ENCODE measurements at places on chromosomes 12 and 14.

DNA sequence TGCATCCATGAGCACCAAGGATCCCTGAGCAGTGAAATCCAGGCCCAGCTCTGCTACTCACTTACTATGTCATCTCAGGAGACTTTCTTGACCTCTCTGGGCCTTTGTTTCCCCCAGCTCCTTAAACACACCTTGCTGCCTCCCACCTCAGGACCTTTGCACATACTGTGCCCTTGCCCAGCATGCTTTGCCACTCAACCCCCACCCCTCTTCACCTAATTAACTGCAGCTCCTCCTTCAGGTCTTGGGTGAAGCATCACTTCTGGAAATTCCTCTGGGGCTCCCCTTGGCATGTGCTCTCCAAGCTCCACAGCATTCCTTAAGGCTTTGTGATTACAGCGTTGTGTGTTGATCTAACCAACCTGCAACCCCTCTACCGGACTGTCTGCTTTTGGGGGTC, 15.9 kb downstream of the WSCD2 start:
- no peak for DNase-seq

GRCh38 chr12:71954861-71955260, 16.2 kb downstream of the TPH2 start:
- DNase-seq: no peak

- no peak for DNase-seq
Measured at GRCh38 chr14:53701108-53701875, 255.3 kb downstream of the BMP4 start.

DNA sequence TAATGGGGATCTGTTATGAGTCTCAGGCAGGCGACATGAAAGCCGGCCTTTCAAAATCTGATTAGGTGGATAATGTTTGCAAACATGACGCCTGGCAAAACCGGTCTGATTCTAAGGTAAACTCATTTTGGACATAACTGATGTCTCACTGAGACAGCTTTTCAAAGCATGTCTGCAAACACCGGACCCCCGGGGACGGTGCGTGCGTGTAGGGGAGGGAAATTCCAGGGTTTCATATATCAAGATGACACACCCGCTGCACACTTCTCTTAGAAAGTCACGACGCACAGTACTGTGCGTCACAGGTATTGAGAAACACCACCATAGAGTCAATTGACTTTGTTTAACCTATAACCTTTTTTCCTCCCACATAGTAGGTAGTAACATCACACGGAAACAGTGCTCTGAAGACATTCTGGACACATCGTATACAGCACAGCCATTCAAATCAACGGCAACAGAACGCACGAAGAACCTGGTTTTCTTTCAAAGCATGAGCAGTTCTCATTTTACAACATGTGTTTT, 43.9 kb upstream of the TESC start:
- no peak for DNase-seq

GRCh38 chr14:67665868-67666267, 8.6 kb downstream of the VTI1B start:
- DNase-seq: no peak

DNA sequence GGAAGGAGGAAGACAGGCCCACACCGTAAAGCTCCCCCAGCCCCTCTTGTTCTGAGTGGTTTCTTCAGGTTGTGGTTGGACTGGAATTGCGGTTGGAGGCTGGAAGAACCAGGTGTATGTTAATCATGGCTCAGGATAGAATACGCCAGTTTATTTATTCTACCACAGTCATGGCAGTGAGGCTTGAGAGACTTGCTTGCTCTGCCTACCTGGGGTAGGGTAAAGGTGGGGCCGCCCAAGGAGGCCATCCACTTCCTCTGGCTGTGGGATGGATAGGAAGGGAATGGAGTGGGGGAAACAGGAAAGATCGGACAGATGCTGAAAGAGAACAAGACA, 8.1 kb downstream of the SHMT2 start:
- DNase-seq: no peak

DNA sequence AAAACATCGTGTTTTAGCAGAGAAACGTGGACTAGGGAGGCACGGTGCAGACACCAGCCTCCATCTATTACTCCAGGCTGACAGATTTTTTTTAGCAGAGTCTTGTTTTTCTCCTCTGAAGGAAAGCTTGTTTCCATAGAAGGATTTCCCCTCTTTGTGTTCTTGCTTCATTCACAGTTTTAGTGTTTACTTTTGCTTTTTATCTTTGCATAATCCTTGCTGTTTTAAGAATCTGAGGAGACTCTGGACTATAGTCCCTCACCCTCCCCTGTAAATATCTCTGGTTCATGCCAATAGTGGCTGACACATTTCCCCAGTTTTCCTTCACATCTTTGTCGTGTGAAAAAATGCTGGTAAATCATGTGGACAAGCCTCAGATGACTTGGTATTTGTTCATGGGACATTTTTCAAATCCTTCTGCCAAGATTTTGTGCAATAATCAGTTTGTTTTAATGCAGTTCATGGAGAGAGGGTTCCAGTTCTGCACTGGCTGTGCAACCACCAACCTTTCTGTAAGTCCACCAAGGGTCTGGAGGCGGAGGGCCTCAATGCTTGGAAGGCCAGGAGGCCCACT, 39.9 kb upstream of the TMCC3 start:
- no peak for DNase-seq

GRCh38 chr12:104784592-104784991, 173.5 kb downstream of the SLC41A2 start:
- DNase-seq: no peak

DNA sequence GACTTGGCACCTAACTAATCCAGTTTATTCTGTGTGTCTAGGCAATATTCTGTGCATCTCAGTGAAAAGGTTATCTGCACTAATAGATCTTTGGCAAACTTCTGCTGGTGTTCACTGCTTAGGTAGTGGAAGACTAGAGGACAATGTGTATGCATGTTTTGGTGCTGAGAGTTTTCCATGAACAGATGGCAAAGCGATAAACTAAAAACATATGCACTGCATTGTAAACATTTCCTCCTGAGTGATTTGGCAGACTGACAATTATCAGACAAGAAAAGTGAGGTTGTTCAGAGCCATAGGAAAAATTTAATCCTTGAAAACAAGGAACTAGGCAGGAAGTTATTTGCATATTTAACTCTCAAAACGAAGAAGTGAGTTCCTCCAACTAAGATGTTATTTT, 400.4 kb downstream of the ATP23 start:
- DNase-seq: no peak

DNA sequence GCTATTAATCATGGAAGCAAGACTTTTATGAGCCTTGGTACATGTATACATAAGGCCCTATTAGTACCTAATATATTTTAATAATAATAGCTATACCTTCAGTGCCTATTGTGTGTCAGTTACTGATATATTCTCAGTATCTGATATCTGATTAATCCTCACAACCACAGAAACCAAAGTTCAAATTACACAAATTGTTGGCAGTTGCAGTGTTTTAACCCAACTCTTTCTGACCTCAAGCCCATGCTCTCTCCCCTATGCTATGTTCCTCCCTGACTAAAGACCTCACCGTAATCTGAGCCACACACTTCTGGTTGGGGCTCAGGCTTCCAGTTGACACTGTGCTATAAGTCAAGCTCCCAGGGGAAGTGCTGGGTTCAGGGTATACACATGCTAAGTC, 214.4 kb downstream of the SPTSSA start:
- DNase-seq: no peak

- DNase-seq: no peak
Measured at GRCh38 chr12:119679081-119679480, 11.1 kb downstream of the PRKAB1 start.

DNA sequence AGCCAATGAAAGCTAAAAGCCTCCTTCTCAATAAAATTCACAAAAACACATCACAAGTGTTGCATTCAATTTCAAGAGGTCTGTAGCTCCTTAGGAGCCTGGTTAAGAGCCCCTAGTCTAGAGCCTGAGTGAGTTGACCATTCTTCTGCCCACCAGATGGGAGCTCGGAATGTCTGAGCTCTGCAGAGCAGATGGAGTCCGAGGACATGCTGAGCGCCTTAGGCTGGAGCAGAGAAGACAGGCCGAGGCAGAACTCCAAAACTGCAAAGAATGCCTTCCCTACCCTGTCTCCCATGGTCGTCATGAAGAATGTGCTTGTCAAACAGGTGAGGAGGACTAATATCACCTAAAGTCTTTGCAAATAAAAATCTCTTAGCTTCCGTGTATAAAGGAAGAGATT, 11.6 kb downstream of the CIPC start:
- no peak for DNase-seq

DNA sequence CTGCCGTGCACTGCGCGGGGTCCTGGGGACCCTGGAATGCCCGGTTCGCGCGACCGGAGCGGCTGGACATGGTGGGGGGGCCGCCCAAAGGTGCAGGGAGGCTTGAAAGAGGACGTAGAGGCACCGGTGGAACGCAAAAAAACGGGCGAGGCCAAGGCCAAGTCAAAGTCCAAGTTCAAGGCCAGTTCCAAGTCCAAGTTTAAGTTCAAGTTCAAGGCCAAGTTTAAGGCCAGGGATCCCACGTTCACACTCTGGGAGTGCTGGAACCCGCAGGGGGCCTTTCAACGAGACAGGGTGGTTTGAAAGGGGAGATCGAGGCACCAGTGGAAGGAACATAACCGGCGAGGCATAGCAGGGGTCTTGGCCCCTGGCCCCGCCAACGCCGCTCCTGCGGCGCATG, 317.6 kb downstream of the ALG10 start:
- DNase-seq: no peak

- DNase-seq: no peak
Measured at GRCh38 chr14:103337794-103338193, 3.8 kb downstream of the EIF5 start.

GRCh38 chr12:111791507-111791906, 24.8 kb downstream of the ALDH2 start:
- DNase-seq: no peak

- DNase-seq: no peak
Measured at GRCh38 chr14:70032447-70032846, 153.2 kb downstream of the SMOC1 start.

DNA sequence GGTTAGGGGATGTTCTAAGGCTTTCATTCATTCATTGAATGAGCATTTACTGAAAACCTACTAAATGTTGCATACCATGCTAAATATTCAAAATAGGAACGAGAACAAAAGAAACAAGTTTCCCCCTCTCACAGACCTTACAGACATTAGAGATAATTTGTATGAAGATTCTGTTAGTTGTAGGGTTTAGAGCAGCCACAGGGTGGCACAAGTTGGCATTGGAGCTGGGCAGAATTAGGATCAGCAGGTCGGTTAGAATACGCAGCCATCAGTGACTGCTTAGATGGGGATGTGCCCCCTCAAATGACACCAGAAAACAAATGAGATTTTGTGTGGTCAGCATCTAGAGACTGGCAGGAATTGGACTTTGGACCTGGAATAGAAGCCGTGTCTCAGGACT, 166.3 kb upstream of the DAAM1 start:
- no peak for DNase-seq

- no peak for DNase-seq
Measured at GRCh38 chr14:95483309-95484165, 32.9 kb downstream of the SYNE3 start.

DNA sequence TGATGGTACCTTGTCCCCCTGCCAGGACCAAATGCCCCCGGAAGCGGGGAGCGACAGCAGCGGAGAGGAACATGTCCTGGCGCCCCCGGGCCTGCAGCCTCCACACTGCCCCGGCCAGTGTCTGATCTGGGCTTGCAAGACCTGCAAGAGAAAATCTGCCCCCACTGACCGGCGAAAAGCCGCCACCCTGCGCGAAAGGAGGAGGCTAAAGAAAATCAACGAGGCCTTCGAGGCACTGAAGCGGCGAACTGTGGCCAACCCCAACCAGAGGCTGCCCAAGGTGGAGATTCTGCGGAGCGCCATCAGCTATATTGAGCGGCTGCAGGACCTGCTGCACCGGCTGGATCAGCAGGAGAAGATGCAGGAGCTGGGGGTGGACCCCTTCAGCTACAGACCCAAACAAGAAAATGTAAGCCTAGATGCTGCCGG, 410 bp downstream of the MYF6 start:
- DNase-seq: no peak

GRCh38 chr12:110073049-110073831, 24.9 kb upstream of the C12orf76 start:
- DNase-seq: no peak

- DNase-seq: no peak
Measured at GRCh38 chr12:120761519-120761934, 35.9 kb downstream of the ACADS start.

DNA sequence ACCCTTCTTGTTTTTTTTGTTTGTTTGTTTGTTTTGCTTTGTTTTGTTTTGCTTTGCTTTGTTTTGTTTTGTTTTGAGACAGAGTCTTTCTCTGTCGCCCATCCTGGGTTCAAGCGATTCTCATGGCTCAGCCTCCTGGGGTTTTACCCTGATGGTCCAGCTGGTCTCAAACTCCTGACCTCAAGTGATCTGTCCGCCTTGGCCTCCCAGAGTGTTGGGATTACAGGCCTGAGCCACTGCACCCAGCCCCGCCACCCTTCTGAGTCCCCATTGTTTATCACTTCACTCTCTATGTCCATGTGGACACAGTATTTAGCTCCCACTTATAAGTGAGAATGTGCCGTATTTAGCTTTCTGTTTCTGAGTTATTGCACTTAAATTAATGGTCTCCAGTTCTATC, 36.9 kb upstream of the BICD1 start:
- DNase-seq: no peak

DNA sequence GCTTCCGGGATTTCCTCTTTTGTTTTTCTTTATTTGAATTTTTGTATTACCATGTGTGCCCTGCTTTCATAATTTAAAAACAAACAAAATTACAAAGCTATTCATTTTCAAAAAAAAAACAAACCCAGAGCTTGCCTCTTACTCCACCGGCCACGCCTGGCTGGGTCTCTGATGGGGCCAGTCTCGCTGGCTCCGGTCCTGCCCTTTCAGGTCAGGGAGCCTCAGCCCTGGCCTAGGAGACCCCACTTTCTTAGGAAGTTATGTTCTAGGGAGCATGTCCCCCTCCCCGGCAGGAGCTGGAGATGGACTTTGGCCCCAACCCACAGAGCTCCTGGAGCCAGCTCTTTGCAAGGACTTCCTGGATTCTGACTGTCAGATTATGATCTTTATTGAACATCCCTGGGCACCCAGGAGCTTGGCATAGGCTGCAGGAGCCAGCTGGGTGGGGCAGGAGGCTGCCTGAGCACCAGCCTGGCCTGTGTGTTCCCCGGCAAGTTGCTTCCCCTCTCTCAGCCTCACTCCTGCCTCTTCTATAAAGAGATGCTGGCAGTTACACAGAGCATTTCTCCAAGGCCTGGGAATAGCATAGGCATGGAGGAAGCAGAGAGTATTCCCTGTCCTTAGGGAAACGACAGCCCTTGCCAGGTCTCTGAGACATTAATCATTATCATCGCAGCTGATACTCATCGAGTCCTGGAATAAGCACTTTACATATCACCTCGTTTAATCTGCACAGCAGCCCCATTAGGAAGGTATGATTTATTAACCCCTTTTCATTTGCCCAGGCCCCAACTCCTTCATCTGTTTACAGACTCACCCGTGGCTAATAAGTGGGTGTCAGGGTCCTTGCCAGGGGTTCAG, 3.5 kb downstream of the DEGS2 start:
- DNase-seq: no peak

DNA sequence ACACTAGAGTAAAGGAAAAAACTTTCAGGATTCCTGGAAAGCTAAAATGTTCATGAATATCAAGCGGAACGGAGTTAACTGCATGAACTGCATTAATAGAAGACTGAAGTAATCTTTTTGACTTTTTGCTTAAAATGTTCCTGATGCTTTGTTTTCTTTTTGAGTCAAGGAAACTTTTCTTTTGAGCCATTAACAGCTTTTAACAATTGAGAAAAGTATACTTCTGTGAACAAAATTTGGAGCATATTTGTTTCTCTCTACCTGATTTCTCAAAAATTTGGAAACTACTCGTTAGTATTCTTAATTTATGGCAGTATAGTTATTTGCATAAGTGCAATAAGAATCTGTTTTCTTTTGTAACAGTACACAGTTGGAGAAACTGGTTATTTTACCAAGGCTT, 78.5 kb downstream of the CALM1 start:
- DNase-seq: no peak

Measured in stimulated activated CD4-positive, alpha-beta T cell treated with anti-CD3 and anti-CD28 coated beads, Interleukin-2, amount 100 ng/mL, for 4 hours (primary cell).